ENCODE measurements at places on chromosomes 3 and 15. TPM values are rescaled to one million over a fixed set of nuclear protein-coding genes. Genes with fewer than 3 reads are reported as not detected.
A peak's percentile ranks its signal among the peaks of the same experiment; 100 is the strongest.

GRCh38 chr3:135419155-135419554 lies 546.4 kb upstream of the PPP2R3A start:
- H3K27ac ChIP-seq = no peak overlapping the region
- H3K27me3 ChIP-seq = no peaks in the 10 kb centered on the region
- no peaks in the 10 kb centered on the region for H3K4me1 ChIP-seq
- no peak overlapping the region for H3K4me3 ChIP-seq
- no peak for DNase-seq

Gene AP3B2
- 0.82 TPM for total RNA-seq

GRCh38 chr3:185717121-185717520 lies 107.7 kb downstream of the IGF2BP2 start:
- no peak overlapping the region for H3K4me3 ChIP-seq
- H3K27ac ChIP-seq = peak overlapping the region; percentile 23
- H3K27me3 ChIP-seq = no peaks in the 10 kb centered on the region
- peaks cover 63% of the 10 kb centered on the region for H3K4me1 ChIP-seq
- DNase-seq = no peak

Gene ALDH1L1
- total RNA-seq = 0.07 TPM

GRCh38 chr3:175695251-175695650 lies 836.1 kb downstream of the NAALADL2 start:
- no peak overlapping the region for H3K27ac ChIP-seq
- H3K4me1 ChIP-seq = no peaks in the 10 kb centered on the region
- no peaks in the 10 kb centered on the region for H3K36me3 ChIP-seq
- no peaks in the 10 kb centered on the region for H3K27me3 ChIP-seq
- H3K4me3 ChIP-seq = no peak overlapping the region

DNA sequence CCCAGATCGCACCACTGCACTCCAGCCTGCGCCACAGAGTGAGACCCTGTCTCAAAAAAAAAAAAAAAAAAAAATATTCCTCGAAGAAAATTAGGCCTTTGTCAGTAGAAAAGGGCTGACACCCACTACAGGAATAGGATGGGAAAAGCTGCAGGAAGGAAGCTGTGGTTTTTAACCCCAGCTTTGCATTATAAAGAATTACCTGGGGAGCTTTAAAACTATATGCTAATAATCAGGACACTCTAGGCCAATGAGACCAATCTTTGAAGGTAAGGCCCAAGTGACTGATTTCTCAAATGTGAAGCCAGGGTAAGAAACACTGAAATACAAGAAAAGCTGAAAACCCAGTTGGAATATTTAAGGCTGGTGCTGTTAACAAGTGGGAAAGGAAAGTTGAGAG lies 74.3 kb downstream of the RBPMS2 start:
- H3K36me3 ChIP-seq = no peaks in the 10 kb centered on the region
- no peak for DNase-seq
- no peak overlapping the region for H3K4me3 ChIP-seq
- peaks cover 15% of the 10 kb centered on the region for H3K4me1 ChIP-seq
- no peaks in the 10 kb centered on the region for H3K27me3 ChIP-seq
- no peak overlapping the region for H3K27ac ChIP-seq

DNA sequence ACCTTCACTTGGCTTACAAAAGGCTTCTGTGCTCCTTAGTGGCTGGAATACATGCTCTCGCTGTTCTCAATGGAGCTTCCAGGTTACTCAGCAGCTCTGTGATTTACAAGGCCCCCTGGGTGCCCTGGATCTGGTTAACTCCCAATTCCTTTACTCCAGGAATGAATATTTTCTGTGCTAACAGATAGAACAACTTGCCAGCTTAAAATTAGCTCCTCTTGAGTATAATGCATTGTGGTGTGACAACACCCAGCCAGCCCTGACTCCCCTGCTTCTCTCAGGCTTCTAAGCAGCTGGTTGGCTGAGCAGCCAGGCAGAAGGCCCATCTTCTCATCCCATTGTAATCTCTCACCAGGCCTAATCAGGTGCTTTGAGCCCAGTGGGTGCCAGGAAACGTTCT lies 246.4 kb downstream of the ALCAM start:
- no peaks in the 10 kb centered on the region for H3K36me3 ChIP-seq
- DNase-seq = no peak
- H3K4me1 ChIP-seq = peaks cover 14% of the 10 kb centered on the region
- no peaks in the 10 kb centered on the region for H3K27me3 ChIP-seq

Gene BNIP2
- 56.0 TPM for total RNA-seq

- peaks cover 10% of the 10 kb centered on the region for H3K36me3 ChIP-seq
- H3K4me3 ChIP-seq = no peak overlapping the region
These were observed 542.2 kb downstream of the FOXP1 start for GRCh38 chr3:71041371-71041770.

Gene TAGLN3
- not detected for total RNA-seq

DNA sequence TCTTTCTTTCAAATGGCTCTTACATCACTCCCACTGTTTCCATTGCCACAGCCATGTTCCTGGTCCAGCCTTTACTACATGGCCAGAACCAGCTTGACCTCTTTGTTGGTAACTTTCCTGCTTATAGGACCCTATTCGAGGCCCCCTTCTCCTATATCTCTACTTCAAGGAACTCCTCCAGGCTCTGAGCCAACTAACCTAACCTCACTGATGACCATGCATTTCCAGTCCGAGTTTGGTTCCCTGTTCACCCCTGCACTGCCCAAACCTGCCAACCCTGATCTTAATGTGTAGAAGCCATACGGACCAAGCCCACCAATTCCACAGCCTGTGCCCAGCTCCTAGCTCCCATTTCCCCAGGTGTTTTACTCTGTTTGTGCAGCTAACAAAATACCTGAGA lies 38.4 kb upstream of the TIPARP start:
- no peak overlapping the region for H3K27ac ChIP-seq
- DNase-seq = no peak
- H3K4me1 ChIP-seq = peaks cover under 1% of the 10 kb centered on the region
- no peaks in the 10 kb centered on the region for H3K36me3 ChIP-seq
- H3K27me3 ChIP-seq = no peaks in the 10 kb centered on the region

GRCh38 chr15:63758341-63758740 lies 75.4 kb downstream of the HERC1 start:
- H3K36me3 ChIP-seq = no peaks in the 10 kb centered on the region
- no peaks in the 10 kb centered on the region for H3K27me3 ChIP-seq
- no peak overlapping the region for H3K4me3 ChIP-seq
- DNase-seq = no peak
- H3K27ac ChIP-seq = no peak overlapping the region

Gene FOXB1
- not detected for total RNA-seq

DNA sequence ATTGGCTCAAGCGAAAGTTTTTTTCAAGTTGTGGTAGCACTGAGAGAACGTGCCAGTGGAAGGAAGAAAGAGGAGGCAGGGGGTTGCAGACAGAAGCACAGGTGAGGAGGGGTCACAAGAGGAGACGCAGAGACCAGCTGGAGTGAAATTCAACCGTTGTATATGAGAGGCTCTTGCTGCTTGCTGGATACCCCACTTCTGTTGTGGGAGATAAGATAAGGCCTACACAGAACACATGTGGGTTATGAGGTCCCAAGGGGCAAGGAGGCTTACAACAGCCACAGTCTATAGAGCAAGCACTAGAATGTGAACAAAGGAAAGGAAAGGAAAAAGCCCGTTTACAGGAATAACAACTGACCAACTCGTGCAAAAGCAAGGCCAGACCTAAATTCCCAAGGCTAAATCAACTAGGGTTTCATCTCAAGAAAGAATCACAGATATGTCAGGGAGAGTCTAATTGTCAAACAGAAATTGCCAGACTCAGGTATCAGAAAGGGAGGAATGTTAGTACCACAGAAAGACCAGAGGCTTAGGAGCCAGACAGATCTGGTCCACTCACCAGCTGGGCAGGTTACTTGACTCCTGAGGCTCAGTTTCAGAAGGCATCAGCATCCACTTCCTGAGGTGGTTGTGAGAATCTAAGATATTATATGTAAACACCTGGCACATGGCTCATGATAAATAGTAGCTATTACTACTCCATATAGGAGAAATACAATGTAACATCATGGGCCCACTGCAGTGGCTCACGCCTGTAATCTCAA lies 60.9 kb downstream of the MSL2 start:
- DNase-seq = no peak
- H3K4me1 ChIP-seq = peaks cover 7% of the 10 kb centered on the region
- no peaks in the 10 kb centered on the region for H3K27me3 ChIP-seq

Gene ZIC1
- not detected for total RNA-seq

Gene CIP2A
- 26.9 TPM for total RNA-seq

- no peaks in the 10 kb centered on the region for H3K4me1 ChIP-seq
- no peak for DNase-seq
- H3K27me3 ChIP-seq = no peaks in the 10 kb centered on the region
- no peak overlapping the region for H3K27ac ChIP-seq
- no peaks in the 10 kb centered on the region for H3K36me3 ChIP-seq
These were observed 60.1 kb upstream of the OSTN start for GRCh38 chr3:191138937-191139336.

- H3K4me3 ChIP-seq = no peak overlapping the region
- H3K36me3 ChIP-seq = peaks cover 2% of the 10 kb centered on the region
- no peak for DNase-seq
- H3K27me3 ChIP-seq = no peaks in the 10 kb centered on the region
- peak overlapping the region; percentile 67 for H3K27ac ChIP-seq
These were observed 24.4 kb downstream of the PTPN23 start for GRCh38 chr3:47404955-47405790.

DNA sequence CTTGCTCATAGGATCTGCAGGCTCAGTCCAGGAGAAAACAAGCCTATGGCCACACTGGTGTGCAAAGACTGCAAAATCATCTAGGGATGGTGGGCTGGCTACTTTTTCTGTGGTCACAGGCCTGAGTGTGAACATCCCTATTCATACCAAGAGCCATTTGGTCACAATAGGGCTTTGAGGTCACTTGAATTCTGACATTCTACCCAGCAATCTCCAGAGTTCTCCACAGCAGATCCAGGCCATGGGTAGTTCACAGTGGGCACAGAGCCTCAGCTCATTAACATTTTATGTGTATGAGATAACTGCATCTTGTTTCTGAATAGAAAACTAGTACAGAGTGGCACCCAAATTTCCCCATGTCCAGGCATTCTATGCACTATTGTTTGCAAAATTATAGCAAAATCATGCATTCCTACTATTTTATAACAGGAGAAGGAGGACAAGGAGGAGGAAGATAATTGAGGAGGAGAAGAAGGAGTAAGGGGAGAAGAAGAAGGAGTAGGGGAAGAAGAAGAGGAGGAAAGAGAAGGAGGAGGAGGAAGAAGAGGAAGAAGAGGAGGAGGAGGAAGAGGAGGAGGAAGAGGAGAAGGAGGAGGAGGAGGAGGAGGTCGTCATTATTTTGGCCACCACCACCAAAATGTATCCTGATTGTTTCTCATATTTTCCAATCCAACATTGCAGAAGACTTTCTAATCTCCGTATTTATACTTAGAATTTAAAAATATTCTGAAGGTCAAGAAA lies 129.0 kb downstream of the SEMA6D start:
- DNase-seq = no peak
- no peaks in the 10 kb centered on the region for H3K27me3 ChIP-seq
- H3K27ac ChIP-seq = no peak overlapping the region
- H3K36me3 ChIP-seq = no peaks in the 10 kb centered on the region

- H3K36me3 ChIP-seq = no peaks in the 10 kb centered on the region
- H3K27me3 ChIP-seq = no peaks in the 10 kb centered on the region
- no peaks in the 10 kb centered on the region for H3K4me1 ChIP-seq
- H3K27ac ChIP-seq = no peak overlapping the region
- H3K4me3 ChIP-seq = no peak overlapping the region
These were observed 45.0 kb downstream of the MYO5A start for GRCh38 chr15:52483707-52484106.

Gene SEMA3F
- 11.3 TPM for total RNA-seq

GRCh38 chr3:42247576-42248027 lies 18.4 kb downstream of the CCK start:
- no peak for DNase-seq
- no peak overlapping the region for H3K27ac ChIP-seq
- H3K4me1 ChIP-seq = no peaks in the 10 kb centered on the region
- no peak overlapping the region for H3K4me3 ChIP-seq
- no peaks in the 10 kb centered on the region for H3K27me3 ChIP-seq

Measured in Caco-2 (cell line).